ENCODE measurements at places on chromosomes 2 and 18.

DNA sequence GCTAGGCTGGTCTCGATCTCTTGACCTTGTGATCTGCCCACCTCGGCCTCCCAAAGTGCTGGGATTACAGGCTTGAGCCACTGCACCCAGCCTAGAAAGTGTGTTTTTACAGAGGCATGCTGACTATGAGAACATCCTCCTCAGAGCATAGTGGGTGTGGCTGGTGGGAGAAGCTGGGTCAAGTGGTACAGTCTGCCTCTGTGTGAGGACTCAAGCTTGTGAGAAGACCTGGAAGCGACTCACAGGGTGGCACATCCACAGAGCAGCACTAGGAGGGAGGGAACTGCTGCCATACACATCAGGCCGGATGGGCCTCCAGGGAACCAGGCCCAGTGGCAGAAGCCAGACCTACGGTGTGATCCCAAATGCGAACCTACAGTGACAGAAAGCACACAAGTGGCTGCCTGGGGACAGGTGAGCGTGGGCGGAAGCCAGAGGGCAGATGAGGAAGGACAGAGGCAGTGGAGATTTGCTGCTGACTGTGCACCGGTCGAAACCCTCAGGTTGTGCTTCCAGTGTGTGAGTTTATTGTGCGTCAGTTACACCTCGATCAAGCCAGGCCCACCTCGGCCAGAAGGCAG, 8.9 kb downstream of the ARHGEF4 start:
- no peak for DNase-seq

DNA sequence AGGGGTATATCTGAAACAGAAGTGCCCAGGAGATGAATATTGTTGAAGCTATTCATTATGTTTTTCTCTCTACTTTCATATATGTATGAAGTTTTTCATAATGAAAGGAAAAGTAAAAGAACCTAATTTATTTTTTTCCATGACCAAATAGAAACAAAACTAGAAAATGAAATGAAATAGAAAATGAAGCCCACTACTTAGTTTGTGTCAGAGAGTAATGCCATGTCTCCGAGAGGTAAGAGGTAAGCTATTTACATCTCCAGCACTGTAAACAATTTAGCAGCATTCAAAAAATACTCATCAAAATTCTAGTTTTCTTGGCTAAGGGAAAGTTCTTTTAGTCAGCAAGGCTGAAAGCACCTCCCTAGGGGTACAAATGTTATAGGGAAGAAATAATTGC, 238.6 kb downstream of the PTH2R start:
- no peak for DNase-seq

DNA sequence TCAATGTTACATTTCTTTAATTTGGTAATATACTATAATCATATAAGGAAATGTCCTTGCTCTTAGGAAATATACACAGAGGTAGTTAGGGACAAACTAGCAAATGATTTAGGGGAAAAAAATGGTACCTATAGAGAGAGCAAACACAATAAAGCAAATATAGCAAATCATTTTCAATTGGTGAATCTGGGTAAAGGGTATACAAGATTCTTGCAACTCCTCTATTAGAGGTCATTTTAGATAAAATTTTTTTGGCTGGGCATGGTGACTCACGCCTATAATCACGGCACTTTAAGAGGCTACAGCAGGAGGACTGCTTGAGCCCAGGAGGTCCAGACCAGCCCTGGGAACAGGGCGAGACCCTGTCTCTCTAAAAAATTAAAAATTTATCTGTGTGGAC, 44.4 kb downstream of the STRN start:
- DNase-seq, result no peak

GRCh38 chr2:71746946-71747501, 293.7 kb downstream of the DYSF start:
- no peak for DNase-seq

DNA sequence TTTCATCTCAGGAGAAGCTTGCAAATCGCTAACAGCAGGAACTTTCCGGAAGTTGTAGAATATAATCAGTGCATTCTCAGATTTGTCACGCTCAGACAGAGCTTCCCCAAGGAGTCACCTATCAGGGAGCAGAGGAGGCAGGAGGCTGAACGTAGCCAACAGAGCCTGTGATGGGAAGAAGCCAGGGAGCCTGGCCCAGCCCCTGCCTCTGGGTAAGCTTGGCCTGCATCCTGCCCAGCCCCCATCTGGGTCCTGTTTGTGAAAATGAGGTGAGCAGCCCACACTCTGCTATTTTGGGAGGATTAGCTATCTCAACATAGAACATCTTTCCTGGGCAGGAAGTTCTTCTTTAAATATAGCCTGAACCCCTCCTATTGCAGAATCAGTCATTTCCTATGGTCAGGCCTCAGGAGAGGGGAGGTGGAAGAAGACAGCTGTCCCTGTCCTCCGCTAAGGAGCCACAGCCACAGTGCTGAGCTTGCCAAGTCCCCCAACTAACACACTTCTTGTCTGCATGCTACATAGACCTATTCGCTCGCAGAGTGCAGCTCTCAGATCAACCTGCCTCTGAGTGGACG, 19.2 kb upstream of the PKDCC start:
- DNase-seq, result no peak

DNA sequence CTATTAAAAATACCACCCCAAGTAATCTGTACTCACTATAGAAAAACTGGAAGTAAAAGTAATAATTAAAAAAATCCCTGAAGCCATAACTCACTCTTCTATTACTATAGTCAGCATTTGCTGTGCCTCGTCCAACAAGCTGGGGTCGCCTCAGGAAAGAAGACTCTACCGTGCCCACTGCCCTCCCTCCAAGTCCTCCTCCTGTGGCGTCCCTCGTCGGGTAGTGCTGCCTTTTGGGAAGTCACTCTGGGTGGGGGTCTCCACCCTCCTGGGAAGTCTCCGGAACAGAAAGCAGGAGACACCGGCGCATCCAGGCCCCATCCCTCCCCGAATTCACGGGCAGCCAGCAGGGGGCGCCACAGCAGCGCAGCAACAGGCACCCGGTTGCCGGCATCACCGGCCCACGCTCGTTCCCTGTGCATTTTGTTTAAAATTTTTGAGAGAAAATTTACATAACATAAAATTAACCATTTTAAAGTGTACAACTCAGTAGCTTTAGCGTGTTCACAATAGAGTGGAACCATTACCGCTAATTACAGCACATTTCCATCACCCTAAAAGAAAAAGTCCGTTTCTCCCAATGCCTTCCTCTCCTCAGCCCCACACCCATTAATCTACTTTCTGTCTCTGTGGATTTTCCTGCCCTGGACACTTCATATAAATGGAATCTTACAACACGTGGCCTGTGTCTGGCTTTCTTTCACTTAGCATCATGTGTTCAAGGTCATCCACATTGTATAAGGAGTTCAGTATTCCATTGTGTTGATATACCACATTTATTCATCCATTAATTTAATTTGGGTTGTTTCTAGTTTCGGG, 62.2 kb downstream of the ADNP2 start:
- DNase-seq, result no peak

DNA sequence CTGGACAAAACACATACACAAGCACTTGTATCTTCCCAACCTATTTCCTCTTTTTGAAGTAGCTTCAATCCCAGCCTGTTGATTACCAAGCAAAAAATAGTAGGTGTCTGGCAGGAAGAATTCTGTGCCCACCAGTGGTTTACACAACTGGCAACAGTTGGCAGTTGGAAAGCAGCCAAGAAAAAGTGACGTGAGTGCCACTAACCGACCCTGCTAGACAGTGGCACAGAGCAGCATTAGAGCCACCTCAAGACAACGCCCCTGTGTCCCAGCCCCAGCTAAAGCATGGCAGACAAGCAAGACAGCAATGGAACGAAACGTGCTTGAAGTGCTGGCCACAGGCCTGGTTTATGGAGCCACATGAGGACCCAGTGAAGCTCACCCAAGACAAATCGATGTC, 379.6 kb downstream of the FBXO15 start:
- no peak for DNase-seq

- DNase-seq, result no peak
Measured at GRCh38 chr2:214853906-214854305, 44.4 kb upstream of the BARD1 start.

DNA sequence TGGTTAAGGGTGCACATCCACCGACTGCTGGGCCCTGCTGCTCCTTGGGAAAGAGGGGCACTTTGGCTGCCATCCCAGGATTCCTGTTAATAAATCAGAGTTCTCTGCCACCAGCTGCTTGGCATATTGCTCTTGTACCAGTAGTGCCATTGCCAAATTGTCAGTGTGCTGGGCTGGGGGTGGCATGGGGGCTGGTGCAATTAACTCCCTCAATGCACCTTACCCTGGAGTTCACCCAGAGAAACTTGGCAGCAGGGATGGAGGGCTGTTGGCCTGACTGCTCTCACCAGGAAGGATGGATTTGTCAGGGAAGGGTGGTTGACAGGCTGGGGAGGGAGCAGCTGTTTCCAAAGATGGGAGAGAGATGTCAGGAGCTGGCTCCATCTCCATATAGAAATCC, 94.6 kb upstream of the SKOR2 start:
- DNase-seq, result no peak

GRCh38 chr2:10170256-10170655, 47.7 kb downstream of the RRM2 start:
- DNase-seq, result no peak

DNA sequence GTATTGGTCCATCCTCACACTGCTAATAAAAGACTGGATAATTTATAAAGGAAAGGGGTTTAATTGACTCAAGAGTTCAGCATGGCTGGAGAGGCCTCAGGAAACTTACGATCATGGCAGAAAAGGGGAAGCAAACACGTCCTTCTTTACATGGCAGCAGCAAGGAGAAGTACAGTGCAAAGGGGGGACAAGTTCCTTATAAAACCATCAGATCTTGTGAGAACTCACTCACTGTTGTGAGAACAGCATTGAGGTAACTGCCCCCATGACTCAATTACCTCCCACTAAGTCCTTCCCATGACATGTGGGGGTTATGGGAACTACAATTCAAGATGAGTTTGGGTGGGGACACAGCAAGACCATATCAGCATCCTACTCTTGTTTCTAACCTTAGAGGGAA, 37.0 kb downstream of the SP100 start:
- DNase-seq, result no peak

GRCh38 chr2:158570869-158571268, 114.1 kb downstream of the PKP4 start:
- no peak for DNase-seq

- no peak for DNase-seq
Measured at GRCh38 chr2:79389481-79389880, 123.4 kb upstream of the CTNNA2 start.

- no peak for DNase-seq
Measured at GRCh38 chr18:54962919-54963645, 3.8 kb upstream of the CCDC68 start.

GRCh38 chr2:155481141-155481540, 782.6 kb downstream of the KCNJ3 start:
- no peak for DNase-seq

DNA sequence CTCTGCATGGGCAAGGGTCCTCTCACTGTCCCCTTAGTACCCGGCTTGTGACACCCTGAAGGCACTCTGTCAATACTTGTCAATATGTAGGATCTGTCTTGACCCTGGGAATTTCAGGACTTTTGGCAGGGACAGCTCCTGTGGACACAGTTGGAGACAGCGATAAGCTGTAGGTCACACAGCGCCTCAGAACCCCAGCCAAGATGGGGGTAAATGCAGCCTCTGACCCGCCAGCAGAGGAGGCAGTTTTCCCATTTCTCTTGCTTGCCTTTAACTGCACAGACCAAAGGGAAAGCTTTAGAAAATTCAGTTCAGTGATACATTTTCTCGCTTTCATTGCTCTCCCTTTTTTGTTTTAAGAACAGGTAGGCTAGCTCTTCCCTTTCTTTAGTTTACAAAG, 54.8 kb upstream of the KLHL29 start:
- DNase-seq, result peak; percentile 27

- no peak for DNase-seq
Measured at GRCh38 chr18:44693030-44693784, 12.5 kb downstream of the SETBP1 start.

GRCh38 chr2:207704671-207705070, 6.8 kb upstream of the CCNYL1 start:
- DNase-seq, result no peak

DNA sequence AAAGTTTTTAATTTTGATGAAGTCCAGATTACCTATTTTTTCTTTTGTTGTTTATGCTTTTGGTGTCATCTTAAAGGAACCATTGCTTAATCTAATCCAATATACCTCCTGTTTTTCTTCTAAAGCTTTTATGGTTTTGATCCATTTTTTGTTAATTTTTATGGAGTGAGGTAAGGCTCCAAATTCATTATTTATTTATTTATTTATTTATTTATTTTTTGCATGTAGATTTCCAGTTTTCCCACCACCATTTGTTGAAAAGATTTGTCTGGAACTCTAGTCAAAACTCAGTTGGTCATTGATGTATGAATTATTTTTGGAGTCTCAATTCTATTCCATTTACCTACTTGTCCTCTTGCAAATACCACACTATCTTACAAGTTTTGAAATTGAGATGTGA, 99.4 kb upstream of the RBMS1 start:
- no peak for DNase-seq

- DNase-seq, result peak; percentile 49
Measured at GRCh38 chr2:85852937-85853498, 35.8 kb downstream of the ST3GAL5 start.

GRCh38 chr2:111160758-111161157, 40.0 kb downstream of the BCL2L11 start:
- no peak for DNase-seq

DNA sequence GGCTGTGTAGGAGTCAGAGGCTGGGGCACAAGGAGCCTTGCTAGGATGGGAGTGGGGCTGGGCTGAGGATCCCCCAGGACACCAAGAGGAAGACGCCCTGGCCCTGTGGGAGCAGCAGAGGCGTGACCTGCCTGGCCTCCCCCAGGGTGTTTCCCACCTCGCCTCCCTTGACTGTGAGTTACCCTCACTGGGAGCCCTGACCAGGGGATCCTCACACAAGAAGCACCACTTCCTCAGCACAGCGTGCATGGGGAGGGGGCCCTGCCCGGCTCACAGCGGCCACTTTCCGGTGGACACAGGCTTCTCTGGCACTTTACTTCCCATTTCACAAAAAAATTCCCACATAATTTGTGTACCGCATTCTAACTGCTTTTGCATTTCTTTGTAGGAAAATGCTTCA, 187.7 kb downstream of the EIPR1 start:
- no peak for DNase-seq

DNA sequence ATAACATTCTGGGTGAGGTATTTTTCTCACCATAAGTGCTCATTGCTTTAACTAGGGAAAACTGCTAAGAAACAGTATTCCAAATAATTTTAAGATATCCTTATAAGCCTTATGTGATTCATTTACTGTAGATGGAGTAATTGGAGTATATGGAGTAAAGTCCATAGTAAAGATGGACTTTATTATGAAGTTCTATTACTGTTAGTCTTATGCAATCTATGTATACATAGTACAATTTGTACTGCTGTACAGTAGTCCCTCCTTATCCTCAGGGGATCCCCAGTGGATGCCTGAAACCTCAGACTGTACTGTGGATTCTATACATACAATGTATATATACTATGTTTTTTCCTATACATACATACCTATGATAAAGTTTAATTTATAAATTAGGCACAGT, 41.1 kb upstream of the OTX1 start:
- no peak for DNase-seq

DNA sequence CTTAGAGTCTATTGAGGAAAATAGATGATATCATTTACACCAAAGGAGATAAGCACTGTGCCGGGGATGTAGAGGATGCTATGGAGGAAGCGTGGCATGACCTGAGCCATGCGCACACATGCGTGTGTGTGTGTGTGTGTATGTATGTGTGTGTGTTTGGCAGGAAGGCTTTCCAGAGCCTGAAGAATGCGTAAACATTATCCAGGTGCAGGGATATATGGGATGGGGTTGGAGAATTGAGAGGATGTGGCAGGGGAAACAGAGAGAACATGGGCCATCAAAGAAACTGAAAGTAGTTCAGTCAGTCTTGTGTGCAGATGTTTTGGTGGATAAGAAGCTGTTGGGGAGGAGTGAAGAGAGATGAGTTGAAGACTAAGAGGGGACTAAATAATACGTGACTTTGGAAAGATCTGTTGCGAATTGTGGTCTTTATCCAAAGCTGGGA, 9.3 kb upstream of the STAT1 start:
- no peak for DNase-seq
